ENCODE measurements at places on chromosomes 16 and 17.
A peak's percentile ranks its signal among the peaks of the same experiment; 100 is the strongest.

- DNase-seq: peak; percentile 29
These were observed 46.5 kb downstream of the STX8 start for GRCh38 chr17:9529033-9529700.

DNA sequence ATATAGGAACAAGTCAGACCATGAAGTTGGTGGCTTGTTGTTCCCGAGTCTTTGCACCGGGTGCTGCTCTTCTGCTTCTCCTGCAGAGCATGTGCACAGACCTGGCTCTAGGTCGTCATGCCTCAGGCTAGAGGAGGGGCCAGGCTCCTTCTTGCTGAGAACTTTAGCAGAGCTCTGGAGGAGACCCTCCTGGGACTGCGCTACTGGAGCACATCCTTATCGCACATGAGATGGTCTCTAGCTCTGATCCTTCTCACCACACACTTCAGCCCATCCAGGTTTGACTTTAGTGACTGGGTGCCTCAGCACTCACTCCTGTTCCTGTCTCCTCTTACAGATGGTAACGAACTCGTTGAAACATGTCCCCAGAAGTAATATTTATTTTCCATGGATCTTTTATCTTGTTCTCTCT, 14.9 kb downstream of the FOXK2 start:
- DNase-seq: no peak

DNA sequence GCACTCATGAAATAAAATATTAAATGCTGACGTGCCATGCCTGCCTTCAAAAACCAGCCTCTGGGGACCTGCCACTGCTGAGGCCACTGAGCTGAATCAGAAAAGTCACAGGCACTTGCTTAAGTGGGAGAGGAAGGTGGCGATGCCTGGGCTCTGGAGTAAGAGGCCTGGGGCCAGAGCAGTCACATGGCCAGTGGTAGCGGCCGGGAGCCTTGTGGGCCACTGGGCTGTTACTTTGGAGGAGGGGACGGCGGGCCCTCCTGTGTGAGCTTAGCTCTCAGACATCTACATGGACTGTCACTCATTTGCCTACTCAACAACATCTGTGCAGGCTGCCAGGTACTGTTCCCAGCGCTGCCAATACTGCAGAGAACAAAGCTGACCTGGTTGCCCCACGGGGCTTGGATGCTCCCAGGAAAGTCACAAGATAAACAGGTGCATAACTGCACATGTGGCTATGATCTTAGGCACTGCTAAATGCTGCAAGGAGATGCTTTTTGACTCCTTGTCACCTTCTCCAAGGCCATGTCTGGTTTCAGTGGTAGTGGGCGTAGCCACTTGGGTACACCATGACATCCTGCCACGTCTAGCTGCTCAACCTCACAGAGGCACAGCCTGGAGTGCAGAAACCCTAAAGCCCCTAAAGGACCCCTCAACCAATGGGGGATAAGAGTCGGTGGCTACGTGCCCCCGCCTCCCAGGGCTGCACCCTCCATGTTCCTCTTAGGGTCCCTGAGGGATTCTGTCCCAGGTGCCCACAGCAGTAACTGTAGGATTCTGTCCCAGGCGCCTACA, 11.6 kb downstream of the COTL1 start:
- peak; percentile 79 for DNase-seq

GRCh38 chr16:54489225-54490111, 202.9 kb upstream of the IRX3 start:
- DNase-seq: no peak

DNA sequence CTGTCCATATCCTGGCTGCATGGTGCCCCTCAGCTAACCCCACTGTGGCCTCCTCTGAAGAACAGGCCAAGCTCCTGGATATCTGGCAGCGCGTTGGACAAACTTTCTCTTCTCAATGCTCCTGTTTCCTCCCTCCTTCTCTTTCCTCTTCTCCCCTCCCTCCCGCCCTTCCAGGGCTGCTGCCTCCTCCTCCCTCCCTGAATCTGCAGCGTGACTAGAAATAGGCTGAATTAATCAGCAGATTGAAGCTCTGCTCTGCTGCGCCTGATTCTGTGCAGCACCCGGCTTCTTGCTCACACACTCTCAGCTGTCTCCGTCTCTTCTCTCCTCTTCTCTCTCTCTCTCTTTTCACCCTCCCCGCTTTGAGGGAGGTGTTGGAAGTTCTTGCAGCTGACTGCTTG, 19.8 kb downstream of the TMEM94 start:
- no peak for DNase-seq
